ENCODE measurements at places on chromosomes 3 and 15.

- DNase-seq, result no peak
These were observed 12.1 kb downstream of the LACTB start for GRCh38 chr15:63133786-63134185.

DNA sequence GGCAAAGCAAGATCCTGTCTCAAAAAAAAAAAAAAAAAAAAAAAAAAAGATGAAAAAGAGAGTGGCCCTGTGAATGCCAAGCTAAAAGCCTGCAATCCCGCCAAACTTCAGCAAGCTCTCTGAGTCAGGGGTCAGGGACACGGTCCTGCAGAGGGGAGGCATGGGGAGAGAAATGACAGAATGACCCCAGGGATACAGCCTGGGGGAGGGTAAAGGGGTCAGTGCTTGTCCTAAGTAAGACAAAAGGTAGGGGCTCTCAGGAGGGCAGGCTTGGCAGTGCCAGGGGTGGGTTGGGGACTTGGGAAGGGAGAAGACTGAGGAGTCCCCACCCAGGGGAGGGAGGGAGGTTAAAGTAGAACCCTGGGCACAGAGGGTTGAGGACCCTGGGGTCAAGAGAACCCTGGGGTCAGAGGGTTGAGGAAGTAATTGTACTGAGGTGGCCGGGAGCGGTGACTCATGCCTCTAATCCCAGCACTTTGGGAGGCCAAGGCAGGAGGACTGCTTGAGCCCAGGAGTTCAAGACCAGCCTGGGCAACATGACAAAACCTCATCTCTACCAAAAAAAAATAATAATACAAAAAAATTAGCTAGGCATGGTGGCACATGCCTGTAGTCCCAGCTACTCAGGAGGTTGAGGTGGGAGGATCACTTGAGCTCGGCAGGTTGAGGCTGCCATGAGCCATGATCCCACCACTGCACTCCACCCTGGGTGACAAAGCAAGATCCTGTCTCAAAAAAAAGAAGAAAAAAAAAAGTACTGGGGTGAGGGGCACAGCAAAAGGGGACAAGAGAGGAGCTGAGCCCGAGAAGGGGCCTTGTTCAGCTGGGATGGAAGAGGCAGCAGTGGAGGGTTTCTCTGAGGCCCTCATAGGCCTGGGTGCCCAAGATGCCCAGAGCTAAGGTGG, 5.2 kb upstream of the SEMA3B start:
- no peak for DNase-seq

- no peak for DNase-seq
These were observed 211.9 kb upstream of the MRPL3 start for GRCh38 chr3:131714585-131715220.

- no peak for DNase-seq
These were observed 19.3 kb downstream of the MBNL1 start for GRCh38 chr3:152287898-152288576.

DNA sequence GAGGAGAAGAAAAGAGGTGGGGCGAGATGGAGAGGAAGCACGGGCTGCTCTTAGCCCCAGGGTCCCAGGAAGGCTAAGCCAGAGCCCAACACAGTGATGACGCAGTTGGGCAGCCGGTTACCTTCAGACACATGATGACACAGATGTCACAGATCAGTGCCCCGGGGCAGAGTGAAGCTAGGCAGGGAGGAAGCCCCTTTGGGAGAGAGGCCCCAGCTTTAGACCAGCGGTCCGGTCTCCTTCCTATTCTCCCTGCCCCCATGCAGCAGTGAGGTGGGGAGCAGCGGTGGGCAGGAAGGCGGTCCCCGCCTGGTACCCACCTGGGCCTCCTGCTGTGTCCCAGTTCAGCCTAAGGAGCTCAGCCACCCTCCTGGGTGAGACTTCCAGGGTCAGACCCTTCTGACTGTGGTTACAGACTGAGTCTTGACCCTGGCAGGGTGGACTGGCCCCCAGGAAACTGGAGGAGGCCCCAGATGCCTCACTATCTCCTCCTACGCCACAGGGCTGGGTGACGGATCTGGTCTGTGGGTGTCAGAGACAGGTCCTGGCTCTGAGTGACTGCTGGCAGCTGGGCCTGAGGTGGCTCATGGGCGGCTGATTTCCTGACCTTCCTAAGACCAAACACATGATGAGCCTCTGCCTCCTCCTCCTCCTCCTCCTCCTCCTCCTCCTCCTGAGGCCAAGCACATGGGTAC, 38.8 kb upstream of the LINGO1 start:
- DNase-seq, result no peak

Measured in amygdala (tissue), 56 donors.